ENCODE measurements at places on chromosomes 2 and 18. TPM values are rescaled to one million over a fixed set of nuclear protein-coding genes. Genes with fewer than 3 reads are reported as not detected.

DSC3 gene
- under 0.01 TPM for total RNA-seq

EGR4 gene
- under 0.01 TPM for total RNA-seq

GAL3ST2 gene
- not detected for total RNA-seq

DSG4 gene
- total RNA-seq, result not detected

NDUFB3 gene
- 69.9 TPM for total RNA-seq

Measured in fibroblast of lung (primary cell).